HEK293T (cell line): ENCODE measurements at places on chromosomes 2 and 18.

- DNase-seq, result peak; percentile 90
These were observed at the start of the genes BCS1L and ZNF142 for GRCh38 chr2:218659258-218659987. BCS1L (plus strand) TSS chr2:218659683; CDS start chr2:218660988, 1,305 bp downstream. ZNF142 (minus strand) TSS chr2:218659623; CDS start chr2:218656429, 3,194 bp downstream.

DNA sequence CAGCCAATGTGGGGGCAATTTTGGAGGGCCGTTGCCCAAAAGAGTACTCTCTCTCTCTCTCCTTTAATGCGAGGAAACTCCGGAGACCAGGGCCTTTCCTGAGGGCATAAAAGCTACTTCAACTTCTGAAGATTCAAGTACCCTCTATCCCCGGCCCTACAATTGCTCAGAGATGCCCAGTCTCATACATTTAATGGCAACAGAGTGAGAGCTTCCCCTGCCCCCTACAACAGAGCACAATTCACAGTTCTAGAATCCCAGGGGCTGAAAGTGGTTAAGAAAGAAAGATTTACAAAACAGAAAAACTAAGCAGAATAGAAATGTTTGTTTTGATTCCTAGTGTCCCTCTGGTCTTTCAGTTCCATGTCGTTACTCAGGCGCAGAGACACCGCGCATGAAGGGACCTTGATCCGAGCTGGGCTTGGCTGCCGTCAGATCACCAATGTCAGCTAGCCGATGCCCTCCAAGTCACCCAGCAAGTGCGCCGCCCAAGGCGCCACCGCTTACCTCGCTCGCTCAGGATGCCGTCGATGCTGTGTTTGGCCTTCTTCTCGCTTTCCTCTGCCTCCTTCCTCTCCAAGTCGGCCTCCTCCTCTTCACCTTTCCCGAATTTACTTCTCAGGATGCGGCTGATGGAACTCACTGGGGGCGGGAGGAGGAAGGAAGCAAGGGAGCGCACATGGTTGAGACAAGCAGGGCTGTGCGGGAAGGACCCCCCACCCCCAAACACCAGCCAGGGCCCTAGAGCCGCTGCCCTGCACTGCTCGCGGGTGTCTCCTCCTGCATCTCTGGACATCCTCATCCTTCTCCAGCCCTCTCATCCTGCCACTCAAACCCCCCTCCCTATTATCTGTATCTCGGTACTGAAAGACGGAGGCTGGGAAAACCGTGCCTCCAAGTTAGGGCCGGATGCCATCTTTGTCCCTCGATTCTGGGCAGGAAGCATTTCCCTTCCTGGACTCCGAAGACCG, 4.9 kb downstream of the PAX3 start:
- no peak for DNase-seq

- peak; percentile 8 for DNase-seq
These were observed 218.1 kb downstream of the WDR7 start for GRCh38 chr18:56869189-56869777.

DNA sequence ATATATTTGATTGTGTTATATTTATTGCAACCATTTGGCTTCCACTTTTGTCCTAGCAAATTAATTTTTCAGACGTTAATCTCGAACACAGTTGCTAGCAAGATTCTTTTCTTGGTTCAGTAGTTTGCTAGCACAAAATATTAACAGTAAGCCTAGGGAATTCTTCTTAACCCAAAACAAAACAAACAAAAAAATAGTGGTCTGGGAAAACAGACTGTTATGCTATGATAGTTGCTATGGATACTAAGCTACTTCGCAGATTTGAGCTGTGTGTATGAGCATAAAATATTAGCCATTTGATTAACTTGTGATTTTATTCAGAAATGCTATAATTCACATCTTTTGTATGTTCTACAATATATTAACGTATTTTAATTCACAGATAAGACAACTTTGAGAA, 541.5 kb upstream of the NETO1 start:
- DNase-seq, result no peak

DNA sequence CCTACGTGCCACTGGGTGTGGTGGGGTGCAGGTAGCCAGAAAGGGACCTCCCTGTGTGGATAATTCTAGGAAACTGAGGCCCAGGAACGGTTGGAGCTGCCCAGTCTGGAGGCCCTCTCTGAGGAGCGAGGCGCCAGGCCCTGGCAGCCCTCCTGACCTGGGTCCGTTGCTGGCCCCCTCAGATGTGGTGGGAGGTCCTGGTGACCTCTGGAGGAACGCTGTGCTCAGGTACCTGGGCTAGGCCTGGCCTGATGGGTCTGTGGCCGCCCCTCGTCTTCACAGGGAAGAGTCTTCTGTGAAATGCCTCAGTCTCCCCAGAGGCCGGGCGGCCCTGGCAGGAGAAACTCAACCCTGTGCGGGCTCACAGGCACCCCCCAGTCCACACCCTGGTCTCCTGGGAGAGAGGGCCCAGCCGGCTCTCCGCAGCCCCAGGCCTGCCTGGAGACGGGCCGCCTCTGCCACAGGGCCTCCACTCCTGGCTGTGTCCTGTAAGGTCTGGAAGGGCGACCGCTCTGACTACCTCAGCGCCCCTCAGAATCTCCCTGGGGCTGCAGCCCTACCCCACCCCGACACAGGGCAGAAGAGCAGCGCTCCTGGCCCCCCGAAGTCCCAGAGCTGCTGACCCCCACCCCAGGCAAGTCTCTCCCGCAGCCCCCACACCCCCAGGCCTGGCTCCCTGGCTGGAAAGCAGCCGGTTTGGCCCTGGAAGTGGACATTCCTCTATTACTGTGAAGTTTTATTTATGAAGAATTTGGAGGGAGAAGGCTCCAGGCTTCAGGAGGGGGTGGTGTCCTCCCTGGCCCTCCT, 3.7 kb downstream of the B3GNT7 start:
- DNase-seq, result no peak

DNA sequence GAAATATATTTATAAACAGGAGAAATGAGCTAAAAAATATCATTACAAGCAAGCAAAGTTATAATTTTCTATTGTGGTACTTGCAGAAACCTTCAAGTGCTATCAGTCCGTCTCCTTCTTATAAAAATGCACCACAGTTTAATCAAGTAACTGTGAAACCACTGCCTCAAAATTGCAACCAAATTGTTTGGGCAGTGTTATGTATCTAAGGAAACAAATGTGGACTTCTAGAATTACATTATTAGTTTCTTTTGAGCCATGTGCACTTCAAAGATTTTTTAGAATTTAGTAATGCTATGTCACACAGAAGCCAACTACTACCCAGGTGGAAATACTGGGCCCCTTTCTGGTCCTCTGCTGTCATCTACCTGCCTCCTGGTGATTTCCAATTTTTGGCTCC, 495.6 kb downstream of the NYAP2 start:
- DNase-seq, result no peak

- DNase-seq, result no peak
These were observed 10.7 kb downstream of the CYRIA start for GRCh38 chr2:16654833-16655444.

GRCh38 chr2:26363958-26364357, 17.4 kb upstream of the ADGRF3 start:
- no peak for DNase-seq

GRCh38 chr2:176544991-176545956, 276.0 kb downstream of the MTX2 start:
- no peak for DNase-seq

DNA sequence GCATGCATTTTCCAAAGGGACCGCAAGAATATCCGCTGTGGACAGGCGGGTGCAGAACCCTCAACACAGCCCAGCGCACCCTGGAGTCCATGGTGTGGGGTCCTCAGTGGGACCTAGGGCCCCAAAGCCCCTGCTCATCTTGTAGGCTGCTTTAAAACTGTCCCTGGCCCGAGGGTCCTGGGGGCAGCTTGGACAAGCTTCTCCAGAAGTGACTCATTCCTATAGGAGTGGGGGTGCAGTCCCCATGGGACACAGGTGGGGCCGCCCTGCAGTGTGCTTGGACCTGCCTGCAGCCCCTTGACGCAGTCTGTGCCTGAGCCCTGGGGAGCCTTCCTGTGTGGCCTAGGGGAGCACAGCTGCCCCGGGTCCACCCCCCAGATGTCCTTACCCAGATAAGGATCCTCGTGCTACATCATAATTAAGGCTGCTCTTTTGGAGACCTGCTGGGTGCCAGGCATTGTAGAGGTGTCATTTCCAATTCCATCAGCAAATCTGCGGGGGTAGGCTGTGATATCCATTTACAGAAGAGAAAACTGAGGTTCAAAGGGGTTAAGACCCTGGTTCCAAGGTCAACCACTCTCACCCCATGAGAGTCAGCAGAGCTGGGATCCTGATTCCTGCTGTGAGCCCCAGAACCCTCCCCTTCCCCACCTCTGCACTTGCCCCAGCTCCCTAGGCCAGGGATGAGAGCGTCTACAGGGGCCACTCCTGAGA, 1.7 kb upstream of the HS6ST1 start:
- no peak for DNase-seq

GRCh38 chr18:22031611-22032010, 137.8 kb upstream of the GATA6 start:
- DNase-seq, result no peak

GRCh38 chr18:59665057-59666006, 31.9 kb downstream of the CCBE1 start:
- no peak for DNase-seq

DNA sequence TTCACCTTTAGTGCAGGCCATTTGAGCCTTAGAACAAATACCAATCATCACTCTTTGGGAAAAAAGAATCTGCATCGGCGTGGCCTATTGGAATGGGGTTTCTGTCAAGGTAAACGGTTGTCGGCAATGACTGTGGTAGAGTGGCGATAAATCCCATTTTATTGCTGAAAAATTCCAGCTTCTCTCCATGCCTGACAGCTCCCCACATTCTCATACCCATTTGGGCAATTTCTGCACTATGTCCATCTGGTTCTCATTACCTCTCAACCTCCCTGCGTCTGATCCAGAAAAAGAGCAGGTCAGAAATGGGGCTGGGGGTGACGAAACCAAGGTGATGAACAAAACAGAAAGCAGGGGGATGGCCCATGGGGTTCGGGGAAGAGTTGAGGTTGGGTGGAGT, 254.0 kb downstream of the MEIS1 start:
- no peak for DNase-seq

DNA sequence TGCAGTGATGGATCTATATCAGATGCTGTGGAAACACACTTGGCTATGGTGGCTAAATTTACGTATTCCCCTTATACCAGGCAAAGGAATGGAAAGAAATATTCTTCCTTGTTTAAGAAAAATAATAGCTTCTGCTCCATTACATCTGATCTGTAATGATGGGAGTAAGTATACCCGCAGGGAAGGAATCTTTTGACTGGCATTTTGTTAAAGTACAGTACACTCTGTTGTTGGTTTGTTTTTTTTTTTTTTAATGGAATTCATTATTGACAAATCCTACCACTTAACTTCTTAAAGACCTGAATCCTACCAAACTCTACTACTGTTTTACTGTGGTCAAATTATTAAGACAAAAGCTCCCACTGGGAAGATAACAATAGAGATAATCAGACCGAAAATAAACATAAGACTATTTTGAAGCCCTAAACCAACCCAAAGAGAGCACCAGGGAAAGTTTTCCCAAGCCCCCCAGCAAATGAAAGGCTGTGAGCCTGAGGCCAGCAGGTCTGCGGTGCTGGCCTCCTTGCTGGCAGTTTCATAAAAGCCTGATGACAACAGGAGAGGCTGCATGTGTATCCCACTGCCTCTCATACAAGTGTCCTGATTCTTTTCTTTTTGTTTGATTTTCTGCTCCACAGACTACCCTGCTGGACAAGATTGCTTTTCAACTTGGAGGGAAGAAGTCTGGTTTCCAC, 101.0 kb downstream of the SLC25A12 start:
- no peak for DNase-seq

DNA sequence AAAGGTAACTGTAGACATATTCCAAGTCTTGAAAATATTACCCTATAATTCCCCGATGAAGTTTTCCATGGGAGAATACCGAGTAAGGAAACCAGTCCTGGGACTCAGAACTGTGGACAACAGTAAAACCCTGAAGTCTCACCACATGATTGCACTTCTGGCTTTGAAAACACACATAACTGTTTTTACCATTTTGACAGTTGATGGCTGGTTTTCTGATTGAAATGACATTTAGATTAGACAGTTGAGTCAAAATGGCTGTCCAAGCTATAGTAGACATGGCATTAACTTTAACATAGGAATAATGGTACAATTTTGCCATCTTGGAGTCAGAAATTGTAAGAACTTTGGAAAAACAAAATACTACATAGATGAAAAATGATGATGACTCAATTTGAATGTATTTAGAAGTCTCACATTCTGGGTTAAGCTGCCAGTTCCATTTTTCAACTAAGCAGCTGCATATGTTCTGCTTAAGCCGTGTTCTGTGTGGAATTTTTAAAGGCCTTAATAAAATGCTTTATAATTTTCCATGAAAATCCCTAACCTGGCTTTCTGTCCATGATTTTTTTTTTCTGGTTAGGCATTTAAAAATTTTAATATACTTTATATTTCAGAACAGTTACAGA, 38.3 kb upstream of the WIPF1 start:
- no peak for DNase-seq

DNA sequence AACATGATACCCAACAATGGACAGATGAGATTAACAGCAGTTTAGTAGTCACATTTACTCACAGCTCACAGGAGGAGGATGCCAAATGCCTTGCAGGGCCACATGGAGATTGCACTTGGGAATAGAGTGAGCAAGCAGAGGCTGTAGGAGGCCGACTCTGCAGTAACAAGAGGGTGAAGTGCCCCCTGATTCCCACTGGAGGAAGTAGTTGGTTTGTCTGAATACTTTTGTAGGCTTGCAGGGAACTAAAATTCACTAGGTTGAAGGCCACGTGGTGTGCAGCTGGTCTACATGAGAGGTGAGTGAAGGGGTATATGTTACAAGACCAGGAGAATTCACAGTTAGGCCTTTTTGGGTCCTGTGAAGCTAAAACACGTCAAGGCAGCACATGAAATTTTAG, 419.3 kb upstream of the TNP1 start:
- no peak for DNase-seq

- no peak for DNase-seq
These were observed 321.2 kb upstream of the FANCL start for GRCh38 chr2:58562276-58562675.

- DNase-seq, result no peak
These were observed 965.2 kb downstream of the BCL11A start for GRCh38 chr2:59588286-59588685.

- DNase-seq, result no peak
These were observed 2.9 kb upstream of the C2orf80 start for GRCh38 chr2:208192611-208193236.

DNA sequence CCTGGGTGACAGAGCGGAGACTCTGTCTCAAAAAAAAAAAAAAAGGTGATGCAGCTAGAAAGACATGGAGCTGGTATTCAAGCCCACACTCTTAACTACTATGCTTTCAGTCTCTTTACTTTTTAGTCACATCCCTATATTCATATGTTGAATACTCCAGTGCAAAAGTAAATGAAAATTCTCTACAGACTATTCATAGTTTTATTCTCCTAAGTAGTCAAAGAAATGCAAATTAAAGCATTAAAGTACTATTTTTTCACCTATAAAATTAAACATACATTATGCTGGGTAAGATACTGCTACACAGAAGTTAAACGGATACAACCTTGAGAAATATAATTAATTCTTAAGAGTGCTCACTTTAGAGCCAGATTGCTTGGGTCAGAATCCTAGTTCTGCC, 7.6 kb downstream of the CUL3 start:
- no peak for DNase-seq

GRCh38 chr18:79798346-79798998, 734 bp downstream of the KCNG2 start:
- no peak for DNase-seq
